H9 (cell line): ENCODE measurements at places on chromosomes 1 and 21.

GRCh38 chr1:151284013-151284577 lies 2.0 kb downstream of the ZNF687 start:
- no peak for DNase-seq

GRCh38 chr1:207606362-207606755 lies 38.6 kb upstream of the CR1L start:
- no peak for DNase-seq

- DNase-seq: no peak
These were observed 40.7 kb upstream of the PIGV start for GRCh38 chr1:26747048-26747447.

DNA sequence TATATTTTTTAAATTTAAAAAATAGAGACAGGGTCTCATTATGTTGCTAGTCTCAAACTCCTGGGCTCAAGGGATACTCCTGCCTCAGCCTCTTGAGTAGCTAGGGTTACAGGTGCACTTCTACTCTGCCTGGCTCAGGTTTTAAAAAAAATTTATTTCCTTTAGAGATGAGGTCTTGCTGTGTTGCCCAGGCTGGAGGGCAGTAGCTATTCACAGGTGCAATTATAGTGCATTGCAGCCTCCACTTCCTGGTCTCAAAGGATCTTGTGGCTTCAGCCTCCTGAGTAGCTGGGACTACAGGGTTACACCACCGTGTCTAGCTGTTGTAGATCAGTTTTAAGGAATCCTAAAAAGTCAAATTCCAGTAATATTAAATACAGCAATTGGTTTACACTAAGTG lies 5.0 kb downstream of the RNF11 start:
- DNase-seq: no peak

GRCh38 chr1:77925518-77925917 lies 37.1 kb downstream of the NEXN start:
- DNase-seq: no peak

DNA sequence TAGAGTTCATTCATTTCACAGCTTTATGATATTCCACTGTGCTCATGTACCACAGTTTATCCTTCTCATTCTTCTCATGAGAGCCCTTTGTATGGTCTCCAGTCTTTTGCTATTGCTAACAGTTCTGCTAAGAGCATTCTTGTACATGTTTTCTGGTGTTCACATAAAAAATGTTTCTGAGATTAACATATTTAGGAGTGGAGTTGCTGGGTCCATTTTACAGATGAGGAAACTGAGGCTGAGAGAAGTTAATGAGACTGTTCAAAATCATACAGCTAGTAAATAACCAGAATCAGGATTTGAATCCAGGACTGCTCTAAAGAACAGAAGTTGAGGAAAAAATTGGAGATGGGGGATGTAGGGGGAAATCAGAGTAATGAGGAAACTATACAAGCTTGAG lies 28.8 kb upstream of the RGS16 start:
- no peak for DNase-seq

DNA sequence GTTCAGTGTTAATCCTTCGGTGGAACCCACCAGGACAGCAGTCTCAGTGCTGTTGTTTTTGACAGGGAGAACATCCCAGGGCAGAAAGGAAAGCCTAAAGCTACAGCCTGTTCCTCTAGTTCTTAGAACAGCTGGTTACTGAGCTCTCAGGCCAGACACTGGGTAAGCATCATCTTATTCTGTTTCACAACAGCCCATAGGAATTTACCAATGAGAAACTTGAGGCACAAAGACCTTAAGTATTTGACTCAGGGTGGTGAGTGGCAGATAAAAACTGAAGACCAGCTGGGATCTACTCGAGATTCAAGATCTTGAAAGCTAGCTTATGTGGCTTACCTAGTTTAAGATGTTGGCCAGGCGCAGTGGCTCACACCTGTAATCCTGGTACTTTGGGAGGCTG lies 9.4 kb upstream of the NEK2 start:
- no peak for DNase-seq

GRCh38 chr1:226908419-226908818 lies 31.7 kb upstream of the COQ8A start:
- DNase-seq: no peak

DNA sequence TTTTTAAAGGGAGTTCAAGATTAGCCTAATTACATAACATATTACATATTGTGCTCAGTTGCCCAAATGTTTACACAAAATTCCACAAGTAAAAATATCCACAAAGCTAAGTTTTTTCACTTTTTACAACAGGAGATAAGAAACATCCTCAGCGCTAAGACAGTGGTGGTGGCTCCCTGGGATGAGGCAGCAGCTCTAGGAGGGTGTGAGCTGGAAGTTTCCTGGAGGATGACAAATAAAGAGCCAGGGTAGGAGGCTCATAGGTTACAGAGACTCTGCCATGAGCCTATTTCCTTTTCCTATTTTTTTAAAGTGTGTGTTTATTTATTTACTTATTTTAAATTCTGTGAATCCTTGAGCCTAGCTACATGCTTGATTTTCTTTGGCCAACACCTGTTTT lies 91.7 kb downstream of the COL24A1 start:
- no peak for DNase-seq

GRCh38 chr21:16570171-16570570 lies 840.4 kb downstream of the USP25 start:
- no peak for DNase-seq
